ENCODE measurements at places on chromosomes 16 and 17. TPM values are rescaled to one million over a fixed set of nuclear protein-coding genes. Genes with fewer than 3 reads are reported as not detected.

DNA sequence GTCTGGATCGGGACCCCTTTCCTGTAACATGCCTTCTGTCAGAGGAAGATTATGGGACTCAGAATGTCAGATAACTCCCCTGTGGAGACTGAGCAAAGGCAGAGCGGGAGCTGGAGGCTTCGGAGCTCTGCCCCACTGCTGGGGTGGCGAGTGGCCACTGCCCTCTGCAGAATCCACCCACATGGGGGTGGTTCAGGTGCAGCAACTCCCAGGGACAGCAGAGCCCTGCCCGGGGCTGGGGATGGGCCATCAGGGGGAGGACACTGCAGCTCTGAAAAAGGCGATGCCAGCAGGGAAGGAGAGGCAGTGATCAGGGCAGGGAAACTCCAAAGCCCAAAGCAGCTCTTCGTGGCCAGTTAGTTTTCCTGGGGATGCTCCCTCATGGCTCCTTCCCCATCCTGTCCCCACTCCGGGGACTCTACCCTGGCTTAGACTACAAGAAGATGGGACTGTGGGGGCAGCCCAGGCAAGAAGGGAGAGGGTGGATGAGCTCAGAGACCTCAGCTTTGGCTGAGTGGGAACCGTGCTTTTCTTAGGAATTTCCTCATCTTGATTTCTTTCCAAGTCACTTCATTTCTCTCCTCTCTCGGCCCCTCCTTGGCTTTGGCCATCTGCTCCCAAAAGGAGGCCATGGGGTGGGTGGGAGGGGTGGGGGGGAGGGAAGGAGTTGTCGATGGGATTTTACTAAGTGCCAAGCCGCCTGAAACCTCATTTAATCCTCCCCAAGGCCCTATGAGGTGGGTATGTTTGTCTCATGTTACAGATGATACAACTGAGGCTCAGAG lies 4.0 kb downstream of the CA4 start:
- DNase-seq, result peak; percentile 93

DNA sequence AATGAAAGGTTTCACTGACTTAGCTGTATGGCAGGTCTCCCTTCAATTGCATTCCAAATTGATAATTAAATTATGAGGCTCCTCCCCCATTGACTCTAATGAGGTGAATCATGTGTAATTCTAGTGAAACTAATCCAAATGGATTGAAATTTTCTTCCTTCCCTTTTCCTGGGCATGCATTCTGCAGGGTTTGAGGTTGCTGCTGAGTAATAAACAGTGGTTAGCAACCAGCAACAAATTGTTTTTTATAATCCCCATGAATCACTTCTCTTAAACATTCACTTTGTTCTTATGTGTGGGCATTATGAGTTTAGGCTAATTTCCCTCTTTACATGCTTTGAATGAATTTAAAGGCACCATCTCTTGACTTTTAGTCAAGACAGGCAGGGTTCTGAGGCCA lies 43.4 kb downstream of the MYOCD start:
- no peak for DNase-seq

DNA sequence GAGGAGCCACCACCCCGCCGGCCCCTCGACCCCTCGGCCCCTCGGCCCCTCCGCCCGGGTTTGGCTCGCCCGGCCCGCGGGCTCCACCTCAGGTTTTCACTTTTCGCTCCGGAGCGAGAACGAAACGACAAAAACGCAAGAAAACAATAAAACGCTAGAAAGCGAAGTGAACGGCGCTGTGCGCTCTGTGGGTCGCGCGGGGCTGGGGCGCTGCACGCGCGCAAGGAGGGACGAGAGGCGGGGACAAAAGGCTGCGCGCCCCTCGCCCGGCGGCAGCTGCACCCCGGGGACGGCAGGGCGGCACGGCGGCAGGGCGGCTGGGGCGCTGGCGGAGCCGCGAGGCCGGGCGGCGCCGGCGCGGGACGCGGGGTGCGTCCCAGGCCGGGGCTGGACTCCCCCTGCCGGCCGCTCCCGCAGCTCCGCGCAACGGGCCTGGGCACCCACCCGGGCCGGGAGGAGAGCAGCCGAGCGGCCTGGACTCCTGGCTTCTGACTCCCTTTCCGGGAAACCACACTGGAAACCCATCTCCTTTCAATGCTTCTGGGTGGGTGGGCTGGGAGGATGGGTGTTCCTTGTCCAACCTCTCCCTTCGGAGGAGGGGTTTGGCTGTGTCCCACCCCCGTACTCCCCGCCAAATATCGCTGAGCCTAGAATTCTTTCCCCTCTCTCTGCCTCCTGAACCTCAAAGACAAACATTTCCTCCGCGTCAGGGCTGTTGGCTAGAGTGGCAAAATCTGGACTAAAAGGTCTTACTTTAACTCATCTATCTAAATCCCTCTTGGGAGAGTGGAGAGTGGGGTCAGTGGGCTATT lies 9.9 kb downstream of the TBX2 start:
- DNase-seq, result peak; percentile 99

DNA sequence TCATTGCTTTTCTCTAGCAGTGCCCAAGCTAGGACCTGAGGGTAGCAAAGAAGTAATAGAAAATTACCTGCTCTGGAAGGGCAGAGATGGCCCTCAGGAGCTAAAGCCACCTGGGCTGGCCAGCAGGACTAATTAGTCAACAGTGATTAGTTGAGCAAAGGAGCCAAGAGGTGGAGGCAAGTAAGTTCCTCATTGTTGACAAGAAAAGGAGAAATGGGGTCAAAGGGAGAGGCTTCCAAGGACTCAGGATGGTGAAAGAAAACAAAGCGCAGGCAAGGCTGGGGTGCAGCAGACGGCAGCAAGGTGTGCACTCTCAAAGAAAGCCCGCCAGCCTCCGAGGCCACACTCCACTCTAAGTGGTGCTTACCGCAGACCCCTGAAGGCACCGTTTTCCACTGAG lies 44.6 kb downstream of the CMTM4 start:
- DNase-seq, result no peak

- no peak for DNase-seq
These were observed 12.3 kb upstream of the ABCC12 start for GRCh38 chr16:48168075-48168474.

DNA sequence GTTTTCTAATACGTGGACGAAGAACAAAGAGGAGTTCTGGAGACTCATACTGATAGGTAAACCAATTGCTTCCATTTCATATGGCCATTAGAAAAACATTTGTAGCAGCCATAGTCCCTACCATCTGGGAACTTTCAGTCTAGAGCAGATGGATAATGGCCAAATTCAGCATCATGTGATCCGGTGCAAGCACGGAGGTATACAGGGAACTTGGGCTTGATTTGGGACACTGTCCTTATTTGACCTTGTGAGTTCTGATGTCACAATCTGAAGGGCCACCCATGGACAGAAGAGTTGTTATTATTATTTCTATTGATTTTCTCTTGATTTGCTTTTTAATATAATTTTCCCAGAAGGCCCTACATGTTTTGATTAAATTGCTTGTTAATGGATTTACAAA lies 154.6 kb upstream of the ZNF267 start:
- no peak for DNase-seq

DNA sequence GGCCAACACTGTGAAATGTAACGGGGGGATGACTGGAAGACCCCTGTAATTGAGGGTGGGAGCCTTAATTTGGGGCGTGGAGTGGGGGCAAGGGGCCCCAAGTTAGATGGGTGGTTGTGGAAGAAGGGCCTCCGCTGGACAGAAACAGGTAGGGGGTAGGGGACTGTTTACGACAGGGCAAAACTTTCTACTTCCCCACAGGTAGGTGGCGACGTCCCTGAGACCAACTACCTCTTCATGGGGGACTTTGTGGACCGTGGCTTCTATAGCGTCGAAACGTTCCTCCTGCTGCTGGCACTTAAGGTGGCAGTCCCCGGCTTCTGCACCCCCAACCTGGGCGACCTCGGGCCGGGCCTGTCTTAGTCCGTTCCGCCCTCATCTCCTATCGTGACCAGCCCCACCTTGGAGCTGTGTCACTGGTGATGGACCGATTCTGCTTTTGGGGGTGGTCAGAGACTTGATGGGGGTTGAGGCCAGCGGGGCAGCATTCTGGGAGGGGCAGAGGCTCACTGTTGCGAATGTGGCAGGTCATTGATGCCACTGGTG lies 6.8 kb downstream of the PPP4C start:
- peak; percentile 78 for DNase-seq

GRCh38 chr16:31664683-31665482 lies 137.2 kb downstream of the AHSP start:
- DNase-seq, result no peak

DNA sequence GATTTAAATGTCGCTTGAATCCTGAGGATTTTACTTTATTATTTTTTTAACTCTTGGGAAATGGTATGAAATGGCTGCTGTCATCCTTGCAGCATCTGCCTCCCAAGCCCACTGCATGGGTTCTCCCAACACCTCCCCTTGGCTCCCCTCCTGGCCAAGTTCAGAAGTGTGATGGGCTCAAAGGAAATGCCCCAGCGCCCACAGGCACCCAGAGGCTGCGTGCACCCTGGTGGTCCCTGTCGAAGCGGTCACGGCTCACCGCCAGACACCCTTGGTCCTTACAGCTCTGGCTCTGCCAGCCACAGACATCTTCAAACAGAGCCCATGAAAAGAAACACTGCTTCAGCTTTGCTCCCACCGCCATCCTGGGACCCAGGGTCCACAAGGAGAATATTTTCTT lies 334.7 kb downstream of the SOX9 start:
- no peak for DNase-seq

- DNase-seq, result peak; percentile 94
These were observed 94.5 kb downstream of the PCTP start for GRCh38 chr17:55845385-55845784.

GRCh38 chr16:68242926-68243858 lies 2.0 kb upstream of the PLA2G15 start:
- peak; percentile 51 for DNase-seq

DNA sequence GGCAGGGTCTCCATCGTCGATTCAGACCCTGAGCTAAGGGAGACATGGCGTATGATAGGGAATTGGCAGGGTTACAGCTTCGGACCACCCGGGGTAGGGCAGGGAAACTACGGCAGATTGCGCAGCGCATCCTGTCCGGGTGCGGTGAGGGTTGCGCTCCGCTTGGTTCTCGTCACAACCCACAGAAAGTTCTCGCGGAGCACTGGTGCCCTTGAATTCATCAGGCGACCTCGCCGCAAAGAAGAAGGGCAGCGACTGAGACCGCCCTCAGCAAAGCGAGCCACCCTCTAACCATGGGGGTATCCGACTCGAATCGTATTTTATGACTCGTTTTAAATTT lies 1.2 kb downstream of the HS3ST3B1 start:
- peak; percentile 92 for DNase-seq

DNA sequence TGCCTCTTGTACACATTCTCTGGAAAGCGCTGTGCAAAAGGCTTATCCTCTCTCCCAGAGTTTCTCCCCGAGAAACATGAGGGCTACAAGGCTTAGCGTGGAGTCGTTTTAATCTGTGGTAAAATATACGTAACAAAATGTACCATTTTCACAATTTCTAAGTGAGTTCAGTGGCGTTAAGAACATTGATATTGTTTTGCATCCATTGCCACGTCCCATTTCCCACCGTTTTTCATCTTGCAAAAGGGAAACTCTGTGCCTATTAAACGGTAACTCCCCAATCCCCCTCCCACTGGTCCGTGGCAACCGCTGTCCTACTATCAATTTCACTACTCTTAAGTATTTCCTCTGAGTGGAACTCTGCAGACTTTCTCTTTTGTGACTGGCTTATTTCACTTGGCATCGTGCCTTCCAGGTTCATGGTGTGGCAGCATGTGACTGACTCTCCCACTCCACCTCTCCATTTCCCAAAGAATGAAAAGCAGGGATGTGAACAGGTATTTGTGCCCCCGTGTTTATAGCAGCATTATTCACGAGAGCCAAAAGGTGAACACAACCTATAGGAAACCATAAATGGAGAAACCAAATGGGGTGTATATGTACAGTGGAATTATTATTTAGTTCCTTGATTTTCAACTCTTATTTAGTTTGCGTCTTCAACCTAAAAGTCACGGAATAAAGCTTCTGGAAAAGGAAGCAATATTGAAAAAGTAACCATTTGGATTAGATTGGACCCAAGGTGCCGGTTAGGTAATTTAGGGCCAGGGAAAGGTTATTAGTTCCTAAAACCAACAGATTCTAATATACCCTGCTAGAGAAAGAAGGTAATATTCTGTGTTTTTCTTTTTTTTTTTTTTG lies 1.1 kb upstream of the USP32 start:
- DNase-seq, result peak; percentile 88

- no peak for DNase-seq
These were observed 5.1 kb downstream of the ANKFN1 start for GRCh38 chr17:56158344-56158743.

GRCh38 chr16:81675662-81676061 lies 103.4 kb upstream of the PLCG2 start:
- no peak for DNase-seq

- peak; percentile 31 for DNase-seq
These were observed 2.7 kb upstream of the SNX20 start for GRCh38 chr16:50683689-50684374.

DNA sequence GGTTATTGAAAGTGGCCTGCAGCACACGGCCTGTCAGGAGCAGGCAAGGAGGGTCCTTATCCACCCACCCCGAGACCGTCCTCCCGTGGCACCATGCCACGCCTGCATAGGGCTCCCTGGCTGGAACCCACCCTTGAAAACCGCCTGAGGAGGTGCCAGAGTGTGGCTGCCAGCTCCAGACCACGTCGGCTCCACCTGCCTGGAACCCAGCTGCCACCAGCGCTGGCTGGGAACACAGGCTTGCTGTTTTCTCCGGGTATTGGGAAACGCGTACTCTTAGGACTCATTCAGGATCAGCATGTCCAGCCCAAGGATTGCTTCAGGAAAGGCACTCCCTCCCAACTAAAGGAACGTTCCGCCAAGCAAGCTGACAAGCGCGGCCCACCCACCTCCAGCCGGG lies 6.7 kb downstream of the ARL16 start:
- DNase-seq, result peak; percentile 22

DNA sequence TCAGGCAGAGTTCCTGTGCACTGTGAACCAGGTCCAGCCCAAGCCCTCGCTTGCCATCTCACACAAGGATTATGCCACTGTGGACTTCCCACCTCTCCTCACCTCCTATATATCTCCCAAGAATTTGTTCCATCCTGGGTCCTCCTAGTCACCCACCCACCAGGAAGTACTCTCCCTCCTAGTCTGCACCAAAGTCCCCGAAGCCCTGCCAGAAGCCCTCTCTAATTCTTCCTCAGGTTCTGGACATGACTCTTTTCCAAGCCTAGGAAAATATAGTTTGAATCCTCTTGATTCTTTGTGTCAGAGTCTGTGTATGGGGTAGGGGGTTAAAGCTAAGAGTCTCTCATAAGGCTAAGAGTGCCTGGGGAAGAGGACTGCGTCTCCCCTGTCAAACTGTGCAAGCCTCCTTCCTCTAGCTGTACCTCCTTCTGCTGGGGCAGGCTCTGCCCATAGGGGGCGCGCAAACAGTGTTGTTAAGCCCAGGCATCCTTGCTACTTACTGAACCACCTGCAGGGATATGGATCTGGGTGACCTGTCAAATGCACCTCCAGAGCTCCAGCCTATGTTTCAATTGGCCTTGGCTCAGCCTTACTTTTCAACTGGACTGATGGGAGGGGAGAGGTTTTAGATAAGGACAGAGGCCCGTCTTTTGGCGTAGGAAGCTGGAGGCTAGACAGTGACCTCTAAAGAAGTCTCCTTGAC lies 16.6 kb upstream of the DLX4 start:
- peak; percentile 95 for DNase-seq

Gene SLX4
- total RNA-seq, result 4.7 TPM

Gene KIF18B
- 0.72 TPM for total RNA-seq

Gene WWOX
- 23.9 TPM for total RNA-seq

Gene SLC9A5
- total RNA-seq, result 3.6 TPM

Gene ITGA2B
- not detected for total RNA-seq

Gene BAIAP3
- total RNA-seq, result 0.29 TPM

Gene STAT5A
- 35.5 TPM for total RNA-seq

Gene TMEM220
- 3.3 TPM for total RNA-seq

Gene ORMDL3
- total RNA-seq, result 46.6 TPM

Data from osteoblast (primary cell).